Peyer's patch (tissue), 4 donors: ENCODE measurements at places on chromosomes 5 and 9. TPM values are rescaled to one million over a fixed set of nuclear protein-coding genes. Genes with fewer than 3 reads are reported as not detected.

DNA sequence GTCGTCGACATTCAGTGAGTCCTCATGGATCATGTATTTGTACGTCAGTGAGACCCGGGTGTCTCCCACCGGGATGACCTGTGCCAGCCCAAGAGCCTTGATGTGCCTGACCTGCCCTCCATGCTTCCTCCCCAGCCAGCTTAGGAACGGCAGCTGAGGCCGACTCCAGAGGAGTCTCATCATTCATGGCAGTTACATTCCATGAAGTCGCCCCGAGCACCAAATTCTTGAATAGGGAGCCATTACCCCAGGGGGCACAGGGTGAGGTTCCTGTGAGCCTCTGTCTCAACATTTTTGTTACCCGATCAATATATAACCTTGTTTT is 67.8 kb downstream of the ZNF354C start:
- no peak for DNase-seq

RASEF gene
- total RNA-seq, result 9.9 TPM

DNA sequence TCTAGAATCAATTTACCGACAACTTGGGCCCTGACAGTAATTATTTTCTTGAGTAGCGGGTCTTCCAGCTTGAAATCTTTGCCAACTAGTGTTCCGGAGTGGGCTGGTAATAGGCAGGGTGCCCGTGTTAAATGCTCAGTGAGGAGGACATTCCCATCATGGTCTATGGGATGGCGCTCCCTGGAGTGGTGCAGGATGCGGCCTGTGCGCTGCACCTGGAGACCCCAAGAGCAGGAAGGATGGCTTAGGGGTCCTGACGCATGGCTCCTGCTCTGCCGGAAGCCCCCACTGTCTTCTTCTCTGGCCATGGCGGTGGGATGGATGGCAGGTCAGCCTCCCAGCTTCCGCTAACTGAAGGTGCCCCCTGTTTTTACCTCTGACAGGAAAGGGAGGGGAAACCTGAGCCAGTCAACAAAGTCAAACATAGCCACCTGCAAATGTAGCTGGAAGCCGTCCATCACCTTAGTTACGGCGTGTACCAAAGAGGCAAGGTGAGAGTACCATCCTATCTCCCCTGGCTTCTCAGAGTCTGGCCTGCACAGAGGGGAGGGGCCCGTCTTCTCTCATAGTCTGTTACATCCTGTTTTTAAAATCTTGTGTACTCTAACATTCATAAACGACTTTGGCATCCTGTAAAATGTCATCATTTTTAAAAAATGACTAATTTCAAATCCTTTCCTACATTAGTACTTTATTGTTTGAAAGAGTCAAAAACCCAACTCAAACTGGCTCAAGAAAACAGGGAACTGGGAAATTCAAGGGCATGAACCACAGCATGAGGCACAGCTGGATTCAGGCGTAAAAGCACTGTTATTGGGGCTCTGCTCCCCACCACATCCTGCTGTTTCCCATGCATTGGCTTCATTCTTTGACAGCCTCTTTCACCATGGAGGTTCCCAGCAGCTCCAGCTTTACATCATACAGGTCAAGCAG is 28.5 kb upstream of the UNC5A start:
- DNase-seq, result peak; percentile 8

- DNase-seq, result no peak
Observed at GRCh38 chr5:117759849-117760499, 1185.4 kb upstream of the SEMA6A start.

DNA sequence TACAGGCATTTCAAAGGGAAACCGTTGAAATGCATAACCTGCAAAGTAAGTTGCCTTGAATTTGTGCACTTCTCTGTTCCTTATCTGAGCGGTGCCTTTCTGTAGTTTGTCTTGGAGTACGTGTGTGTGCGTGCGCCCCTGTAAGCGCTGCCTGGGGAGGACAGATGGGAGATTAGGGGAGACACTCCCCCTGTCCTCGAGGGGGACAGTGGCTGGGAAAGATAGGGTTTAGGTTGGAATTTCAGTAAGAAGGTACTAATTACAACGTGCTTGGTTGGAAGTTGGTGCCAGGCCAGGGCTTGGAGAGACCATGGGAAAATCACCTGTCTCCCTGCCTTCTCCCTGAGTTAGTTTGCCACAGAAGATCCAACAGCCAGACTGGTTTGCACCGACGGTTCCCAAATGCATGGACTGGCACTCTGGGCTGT is 73.2 kb downstream of the PIK3R1 start:
- no peak for DNase-seq

DNA sequence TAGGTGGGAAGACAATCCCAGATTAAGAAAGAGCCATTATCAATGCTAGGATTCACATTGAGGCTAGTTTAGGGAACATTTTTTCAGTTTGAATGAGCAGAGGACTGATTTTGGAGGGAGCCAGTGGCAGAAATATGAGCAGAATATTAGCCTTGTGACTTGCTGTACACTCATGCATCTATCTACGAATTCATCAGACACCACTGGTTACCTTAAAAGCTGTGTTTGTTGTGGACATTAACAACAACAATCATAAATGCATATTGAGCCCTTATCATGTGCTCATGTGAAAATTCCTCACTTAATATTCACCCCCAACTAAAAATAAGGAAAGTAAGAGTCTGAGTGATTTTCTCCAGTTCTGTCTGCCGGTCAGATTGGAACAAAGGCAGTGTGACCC is 9.9 kb upstream of the SH3TC2 start:
- no peak for DNase-seq

DNA sequence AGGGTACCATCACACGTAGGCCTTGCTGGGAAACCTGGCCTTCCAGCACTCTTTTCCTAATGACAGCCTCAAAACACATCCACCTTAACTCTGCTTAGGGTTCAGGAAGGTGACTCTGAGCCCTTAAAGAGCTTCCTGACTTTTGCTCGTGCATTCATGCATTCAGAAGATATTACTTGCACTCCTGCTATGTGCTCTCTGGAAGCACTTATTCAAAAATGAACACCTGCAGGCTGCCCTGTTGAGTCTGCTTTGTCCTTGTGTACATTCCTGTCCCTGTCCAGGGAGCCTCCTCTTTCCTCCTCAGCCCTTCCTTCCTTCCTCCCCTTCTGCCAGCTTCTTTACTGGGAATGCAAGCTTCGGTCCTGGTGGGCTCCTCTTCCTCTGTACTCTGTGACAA is 61.5 kb downstream of the SPRY4 start:
- DNase-seq, result no peak

DNA sequence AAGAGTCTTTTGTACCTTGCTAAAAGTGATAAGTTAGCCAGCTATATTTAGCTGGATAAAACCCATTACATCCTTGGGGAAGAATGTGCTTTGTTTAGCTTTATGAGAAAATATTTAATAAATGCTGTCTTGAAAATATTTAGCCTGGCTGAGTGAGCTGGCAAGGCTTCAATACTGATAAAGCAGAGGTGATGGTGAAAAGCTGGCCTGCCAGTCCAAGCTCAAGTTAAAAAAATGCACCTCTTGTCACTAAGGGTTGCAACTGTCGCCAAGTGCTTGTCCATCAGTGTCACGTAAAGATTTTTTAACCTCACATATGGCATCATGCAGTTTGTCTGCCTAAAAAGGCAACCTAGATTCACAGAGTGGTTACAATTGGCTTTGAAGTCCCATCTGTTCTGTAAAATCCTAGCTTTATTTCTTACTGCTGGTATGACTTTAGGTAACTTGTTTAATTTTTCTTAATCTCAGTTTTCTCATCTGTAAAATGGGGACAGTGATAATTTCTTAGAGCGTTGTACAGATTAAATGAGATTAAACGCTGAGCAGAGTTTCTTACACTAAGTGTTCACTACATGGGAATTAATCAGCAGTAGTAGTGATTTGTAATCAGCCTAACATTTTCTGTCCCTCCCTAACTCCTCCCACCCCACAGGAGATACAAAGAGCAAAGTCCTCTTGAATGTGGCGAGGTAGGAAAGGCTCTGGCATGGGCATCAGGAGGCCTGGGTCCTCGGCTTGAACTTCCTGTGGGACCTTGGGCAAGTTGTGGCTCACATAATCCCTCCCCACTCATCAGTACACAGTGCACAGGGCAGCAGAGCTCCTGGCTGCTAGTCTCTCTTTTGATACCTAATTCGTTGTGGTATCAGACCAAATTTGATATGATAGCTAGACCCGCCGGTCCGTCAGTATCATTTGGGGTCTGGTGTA is 48.7 kb downstream of the PIK3R1 start:
- DNase-seq, result no peak

RNF180 gene
- 9.1 TPM for total RNA-seq

DNA sequence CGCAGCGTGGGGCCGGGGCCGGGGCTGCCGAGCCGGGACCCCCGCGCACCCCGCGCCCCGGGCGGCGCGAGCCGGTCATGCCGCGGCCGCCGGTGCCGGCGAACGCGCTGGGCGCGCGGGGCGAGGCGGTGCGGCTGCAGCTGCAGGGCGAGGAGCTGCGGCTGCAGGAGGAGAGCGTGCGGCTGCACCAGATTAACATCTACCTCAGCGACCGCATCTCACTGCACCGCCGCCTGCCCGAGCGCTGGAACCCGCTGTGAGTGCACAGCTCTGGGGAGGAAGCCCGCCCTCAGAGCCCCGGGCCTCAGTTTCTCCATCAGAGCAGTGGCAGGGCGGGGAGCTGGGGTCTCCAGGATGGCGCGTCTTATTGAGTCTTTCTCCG is 335 bp downstream of the GALNT12 start:
- DNase-seq, result peak; percentile 64

GRCh38 chr9:136058801-136059302 is 36.2 kb downstream of the NACC2 start:
- DNase-seq, result no peak

IL33 gene
- total RNA-seq, result 4.2 TPM

PCDHGB4 gene
- 1.1 TPM for total RNA-seq

- DNase-seq, result no peak
Observed at GRCh38 chr9:83625178-83625577, 2.2 kb downstream of the IDNK start.

SRP19 gene
- 37.1 TPM for total RNA-seq

PHF24 gene
- not detected for total RNA-seq

DNA sequence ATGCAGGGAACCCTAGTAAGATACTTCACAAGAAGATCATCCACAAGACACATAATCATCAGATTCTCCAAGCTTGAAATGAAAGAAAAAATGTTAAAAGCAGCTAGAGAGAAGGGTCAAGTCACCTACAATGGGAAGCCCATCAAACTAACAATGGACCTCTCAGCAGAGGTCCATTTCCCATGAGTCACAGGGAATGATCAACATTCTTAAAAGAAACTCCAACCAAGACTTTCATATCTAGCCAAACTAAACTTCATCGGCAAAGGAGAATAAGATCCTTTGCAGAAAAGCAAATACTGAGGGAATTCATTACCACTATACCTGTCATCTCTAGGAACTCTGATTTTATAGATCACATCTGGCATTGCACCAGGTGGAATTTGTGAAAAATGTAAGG is 52.9 kb upstream of the SPATA31E1 start:
- DNase-seq, result no peak

- no peak for DNase-seq
Observed at GRCh38 chr5:5710471-5710870, 288.0 kb downstream of the ICE1 start.

DNA sequence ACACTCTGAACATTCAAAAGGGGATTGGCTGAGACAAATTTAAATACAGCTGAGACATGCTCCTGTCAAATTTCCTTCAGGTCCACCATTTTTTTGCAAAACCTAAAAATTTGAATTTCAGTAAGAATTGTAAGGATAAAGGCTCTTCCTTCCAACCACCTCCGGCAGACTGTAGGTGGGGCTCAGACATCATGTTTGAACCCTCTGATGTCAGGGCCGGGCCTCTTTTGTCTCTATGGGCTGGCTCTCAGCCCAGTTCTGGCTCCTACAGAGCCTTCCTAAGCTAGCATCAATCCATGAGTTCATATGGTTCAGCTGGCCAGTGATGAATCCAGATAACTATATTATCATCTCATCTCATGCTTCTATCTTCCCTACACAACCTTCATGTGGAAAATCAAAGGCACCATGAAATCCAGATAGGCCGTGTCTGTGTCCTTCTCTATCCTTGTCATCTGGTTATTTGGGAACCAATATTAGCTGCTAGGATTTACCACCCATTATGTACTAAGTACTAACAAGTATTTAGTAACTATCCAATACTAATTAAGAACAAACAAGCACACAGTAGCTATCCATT is 44.2 kb downstream of the NIPSNAP3B start:
- no peak for DNase-seq

PDE8B gene
- 3.1 TPM for total RNA-seq

GRCh38 chr5:34412736-34413135 is 243.4 kb upstream of the RAI14 start:
- no peak for DNase-seq
